Stimulated activated CD4-positive, alpha-beta T cell treated with anti-CD3 and anti-CD28 coated beads, Interleukin-12 subunit alpha, Interleukin-12 subunit beta, amount 100 ng/mL, for 48 hours (primary cell): ENCODE measurements at places on chromosomes 4 and X.

DNA sequence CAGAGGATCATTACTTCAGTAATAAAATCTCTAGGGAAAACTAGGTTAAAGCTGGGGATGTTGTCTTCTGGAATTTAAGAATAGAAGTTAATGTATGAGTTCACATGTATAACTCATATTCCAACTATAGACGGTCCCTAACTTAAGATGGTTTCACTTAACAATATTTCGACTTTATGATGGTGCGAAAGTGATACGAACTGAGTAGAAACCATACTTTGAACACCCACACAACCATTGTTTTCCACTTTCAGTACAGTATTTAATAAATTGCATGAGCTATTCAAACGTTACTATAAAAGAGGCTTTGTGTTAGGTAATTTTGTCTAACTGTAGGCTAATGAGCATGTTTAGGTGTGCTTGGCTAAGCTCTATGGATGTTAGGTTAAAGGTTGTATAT lies 38.7 kb downstream of the CCSER1 start:
- no peak for DNase-seq

DNA sequence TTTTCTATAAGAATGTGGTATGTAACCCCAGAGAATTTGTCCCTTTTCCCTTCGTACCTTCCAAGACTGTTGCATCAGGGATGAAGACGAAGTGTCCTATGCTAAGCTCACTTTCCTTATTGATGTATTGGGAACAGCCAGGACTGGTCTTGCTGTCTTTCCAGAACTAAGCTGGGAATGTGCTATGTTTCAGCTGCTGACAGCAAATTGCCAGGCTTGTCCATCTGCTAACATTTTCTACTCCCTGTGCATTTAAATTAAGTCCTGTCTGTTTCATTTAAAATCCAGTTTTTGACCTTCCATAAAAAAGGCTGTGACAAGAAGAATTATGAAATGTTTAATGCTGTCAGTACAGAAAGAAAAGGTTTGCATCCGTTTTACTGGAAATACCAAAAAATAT lies 87.9 kb downstream of the ATP10D start:
- DNase-seq = no peak

GRCh38 chr4:70183168-70183939 lies 12.2 kb upstream of the ODAM start:
- no peak for DNase-seq

- no peak for DNase-seq
Observed at GRCh38 chrX:153686711-153687110, 1.0 kb upstream of the SLC6A8 start.

GRCh38 chr4:44446191-44446590 lies 2.4 kb downstream of the KCTD8 start:
- DNase-seq = no peak

DNA sequence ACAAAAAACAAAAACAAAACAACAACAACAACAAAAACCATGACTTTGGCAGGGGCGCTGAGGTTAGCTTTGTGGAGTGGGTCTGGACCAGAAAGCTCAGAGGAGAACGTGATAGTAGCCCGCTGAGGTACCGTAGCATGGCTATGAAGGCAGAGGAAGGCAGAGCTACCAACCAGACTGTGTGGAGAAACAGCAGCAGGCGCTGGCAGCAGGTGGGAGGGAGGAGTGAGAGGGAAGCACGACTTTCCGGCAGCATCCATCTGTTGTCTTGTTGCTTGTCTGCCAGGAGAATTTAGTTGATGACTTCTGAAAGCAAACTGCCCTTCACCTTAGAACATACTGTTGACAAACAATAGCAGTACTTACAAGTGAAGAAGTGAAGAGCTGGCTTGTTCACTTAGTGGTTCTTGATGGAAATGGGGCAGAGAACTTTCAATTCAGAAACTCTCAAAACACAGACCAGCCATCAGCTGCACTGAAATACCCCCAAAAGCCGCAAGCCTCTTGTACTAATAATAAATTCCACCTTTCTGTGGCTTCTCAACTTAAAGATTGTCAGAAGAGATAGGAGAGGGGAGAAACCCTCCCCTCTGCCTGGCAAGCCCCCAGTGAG lies 447.2 kb downstream of the SLITRK2 start:
- DNase-seq = no peak
